ENCODE measurements at places on chromosomes 1 and 21.

- peak; percentile 54 for DNase-seq
Observed at GRCh38 chr1:65422241-65423203, 2.1 kb downstream of the LEPR start.

GRCh38 chr1:210125143-210125542 is 107.5 kb upstream of the SERTAD4 start:
- DNase-seq, result no peak

DNA sequence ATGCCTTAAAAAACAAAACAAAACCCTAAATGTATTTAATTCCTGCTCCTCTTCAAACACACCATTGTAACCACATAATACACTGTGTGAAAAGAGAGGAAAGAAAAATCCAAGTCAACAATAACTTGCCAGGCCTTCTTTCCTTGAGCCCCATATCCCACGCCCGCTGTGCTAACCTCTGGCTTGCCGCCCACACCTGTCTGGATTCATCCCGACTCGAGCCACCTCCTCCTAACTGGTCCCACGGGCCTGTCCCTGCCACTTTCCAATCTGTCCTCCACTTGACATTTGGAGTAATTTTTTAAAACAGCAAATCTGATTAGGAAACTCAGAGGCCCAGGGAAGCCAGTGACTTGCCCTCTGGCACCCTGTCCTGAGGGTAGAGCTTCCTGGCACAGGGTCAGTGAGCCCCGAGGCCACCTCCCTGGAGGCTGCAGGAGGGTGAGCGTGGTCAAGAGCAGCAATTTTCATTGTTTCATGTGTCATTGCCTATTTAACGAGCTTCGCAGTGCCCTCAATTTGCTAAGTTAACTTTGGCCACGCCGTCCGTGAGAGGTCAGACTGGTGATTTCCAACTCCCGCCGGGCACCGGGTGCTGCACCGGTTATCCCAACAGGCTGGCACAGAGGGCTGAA is 54.1 kb downstream of the B3GALT5 start:
- DNase-seq, result no peak

DNA sequence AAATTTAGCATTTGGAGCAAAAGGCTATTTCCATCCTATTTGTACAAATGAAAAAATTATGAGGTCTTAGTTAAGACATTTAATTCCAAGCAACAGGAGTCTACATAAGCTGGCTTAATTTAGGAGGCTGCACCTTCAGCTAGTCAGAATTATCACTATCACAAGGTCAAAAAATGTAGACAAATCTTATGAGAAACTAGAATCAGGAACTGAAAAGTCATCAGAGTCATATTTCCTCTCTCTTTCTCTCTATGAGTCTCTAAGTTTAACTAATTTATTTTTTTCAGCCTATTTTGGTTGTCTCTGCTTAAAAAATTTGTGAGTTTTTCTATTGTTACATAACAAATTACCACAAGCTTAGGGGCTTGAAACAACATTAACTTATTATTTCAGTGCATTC is 807.1 kb upstream of the PRMT6 start:
- no peak for DNase-seq

All from foreskin keratinocyte (primary cell).